EH (cell line): ENCODE measurements at places on chromosomes 13 and 19.

DNA sequence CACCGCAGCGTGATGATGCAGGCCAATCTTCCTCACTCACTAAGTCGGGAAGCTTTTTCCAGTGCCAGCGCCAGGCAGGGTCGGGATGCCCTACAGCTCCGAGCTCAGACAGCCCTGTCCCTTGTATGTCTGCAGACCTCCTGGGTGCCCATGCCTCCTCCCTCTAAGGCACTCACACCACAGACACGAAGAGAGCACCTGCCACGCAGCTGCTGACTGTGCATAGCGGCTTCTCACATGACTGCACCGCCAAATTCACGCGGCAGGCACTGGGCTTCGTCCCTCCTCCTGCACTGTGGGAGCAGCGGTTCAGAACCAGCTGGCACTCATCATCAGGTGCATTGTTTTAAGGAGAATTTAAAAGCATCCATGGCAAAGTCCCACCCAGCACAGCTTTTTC, 88.1 kb downstream of the SLC7A1 start:
- DNase-seq: no peak

- peak; percentile 59 for DNase-seq
Measured at GRCh38 chr13:97121894-97122293, 100.2 kb upstream of the MBNL2 start.

- DNase-seq: no peak
Measured at GRCh38 chr19:23384858-23385257, 10.4 kb downstream of the ZNF91 start.

- DNase-seq: peak; percentile 90
Measured at GRCh38 chr13:29595380-29596063, at the start of gene SLC7A1. SLC7A1 (minus strand) TSS chr13:29595688; CDS start chr13:29536188, 59,500 bp downstream.

GRCh38 chr13:28411831-28412353, 83.0 kb downstream of the FLT1 start:
- peak; percentile 50 for DNase-seq

DNA sequence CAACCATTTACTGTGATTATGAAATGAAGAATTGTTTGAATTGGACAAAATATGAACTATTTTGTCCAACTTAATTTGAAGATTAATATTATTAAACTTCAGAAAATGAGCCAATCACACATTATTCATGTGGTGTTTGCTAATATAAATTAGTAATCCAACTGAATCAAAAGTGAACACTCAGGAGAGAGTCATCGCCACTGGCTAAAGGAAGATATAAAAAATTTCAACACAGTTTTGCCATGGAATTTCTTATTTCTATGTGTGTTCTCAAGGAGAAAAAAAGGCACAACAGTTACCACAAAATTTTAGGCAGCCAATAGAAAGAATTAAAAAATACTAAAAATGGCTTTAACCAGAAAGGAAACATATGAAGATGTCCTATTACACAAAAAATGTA, 2683.8 kb downstream of the PCDH9 start:
- DNase-seq: no peak

DNA sequence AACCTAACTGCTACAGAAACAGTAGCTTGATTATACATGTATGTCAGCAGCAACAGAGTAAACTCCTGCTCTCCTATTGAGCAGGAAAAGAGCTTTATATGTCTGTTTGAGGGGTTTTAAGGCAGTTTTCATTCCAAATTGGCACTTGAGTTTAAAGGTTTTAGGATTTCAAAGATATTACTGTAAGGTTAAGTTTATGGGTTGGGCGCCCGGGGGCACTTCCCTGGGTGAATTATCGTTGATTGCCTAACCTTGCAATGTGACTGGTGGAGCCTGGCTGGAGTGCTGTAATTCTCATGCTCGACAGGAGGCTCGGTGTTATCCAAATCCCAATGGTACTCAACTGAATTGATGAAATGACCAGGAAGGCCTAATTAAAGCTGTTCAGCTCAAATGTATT, 1586.1 kb downstream of the OLFM4 start:
- DNase-seq: no peak

- no peak for DNase-seq
Measured at GRCh38 chr13:73544175-73544574, 485.4 kb downstream of the KLF5 start.

DNA sequence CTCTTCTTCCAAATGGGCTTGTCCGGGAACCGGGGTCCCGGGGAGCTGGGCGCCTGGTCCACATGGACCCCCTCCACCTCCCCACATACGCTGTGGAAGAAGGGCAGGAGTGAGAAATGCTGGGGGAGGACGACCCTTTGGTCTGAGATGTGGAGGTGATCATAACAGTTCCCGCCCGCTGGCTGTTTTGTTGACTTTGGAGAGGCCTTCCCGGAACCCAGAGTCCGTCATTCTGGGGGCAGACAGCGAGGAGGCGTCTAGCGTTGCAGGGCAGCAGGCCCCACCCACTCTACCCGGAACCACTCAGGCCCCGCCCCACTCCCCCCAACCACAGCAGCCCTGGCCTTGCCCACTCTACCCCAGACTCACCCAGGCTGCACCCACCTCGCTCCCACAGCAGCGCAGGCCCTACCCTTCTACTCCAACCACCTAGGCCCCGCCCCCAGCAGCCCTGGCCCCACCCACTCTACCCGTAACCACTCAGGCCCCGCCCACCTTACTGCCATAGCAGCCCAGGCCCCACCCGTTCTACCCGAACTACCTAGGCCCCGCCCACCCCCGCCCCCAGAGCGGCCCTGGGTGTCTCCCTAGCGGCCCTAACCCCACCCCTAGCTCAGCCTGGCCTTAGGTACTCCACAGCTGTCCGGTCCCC, 7.1 kb downstream of the GPR108 start:
- no peak for DNase-seq

- no peak for DNase-seq
Measured at GRCh38 chr19:55692681-55693081, 17.7 kb downstream of the EPN1 start.

- DNase-seq: no peak
Measured at GRCh38 chr19:39212375-39212742, 8.3 kb upstream of the SYCN start.

DNA sequence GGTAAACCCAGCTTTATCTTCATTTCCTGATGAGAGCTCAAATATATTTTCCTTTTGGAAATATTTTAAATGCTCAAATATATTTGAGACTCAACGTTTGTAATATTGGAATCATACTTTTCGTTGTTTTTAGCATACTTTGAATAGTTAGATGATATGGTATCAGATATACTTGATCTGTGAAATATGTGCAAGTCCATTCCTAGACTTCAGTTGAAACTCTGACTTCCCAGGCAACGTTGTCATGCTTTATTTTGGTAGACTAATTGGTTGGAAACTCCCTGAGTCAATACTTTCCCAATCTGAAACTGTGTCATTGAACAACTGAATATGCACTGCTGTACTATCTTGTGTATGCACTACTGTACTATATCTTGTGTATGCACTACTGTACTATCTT, 378.5 kb downstream of the MYO16 start:
- no peak for DNase-seq

DNA sequence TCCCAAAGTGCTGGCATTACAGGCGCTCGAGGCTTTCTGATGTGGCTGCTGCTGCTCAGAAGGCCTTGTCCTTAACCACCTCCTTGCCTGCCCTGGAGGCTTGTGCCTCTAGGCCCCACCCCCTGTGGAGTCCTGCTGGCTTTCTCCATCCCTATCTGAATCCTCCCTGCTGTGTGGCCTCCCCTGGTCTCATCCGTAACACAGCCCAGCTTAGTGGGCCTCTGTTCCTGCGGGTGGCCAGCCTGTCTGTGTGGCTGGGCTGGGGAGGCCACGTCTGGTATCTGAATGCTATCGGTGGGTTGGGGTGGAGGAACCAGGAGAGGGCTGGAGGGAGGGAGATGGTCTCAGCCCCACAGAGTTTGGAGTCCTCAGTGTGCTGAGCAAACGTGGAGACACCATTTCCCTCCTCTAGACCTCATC, 4.7 kb downstream of the RPL28 start:
- DNase-seq: peak; percentile 39

- no peak for DNase-seq
Measured at GRCh38 chr13:78596736-78597601, 6.4 kb downstream of the POU4F1 start.

DNA sequence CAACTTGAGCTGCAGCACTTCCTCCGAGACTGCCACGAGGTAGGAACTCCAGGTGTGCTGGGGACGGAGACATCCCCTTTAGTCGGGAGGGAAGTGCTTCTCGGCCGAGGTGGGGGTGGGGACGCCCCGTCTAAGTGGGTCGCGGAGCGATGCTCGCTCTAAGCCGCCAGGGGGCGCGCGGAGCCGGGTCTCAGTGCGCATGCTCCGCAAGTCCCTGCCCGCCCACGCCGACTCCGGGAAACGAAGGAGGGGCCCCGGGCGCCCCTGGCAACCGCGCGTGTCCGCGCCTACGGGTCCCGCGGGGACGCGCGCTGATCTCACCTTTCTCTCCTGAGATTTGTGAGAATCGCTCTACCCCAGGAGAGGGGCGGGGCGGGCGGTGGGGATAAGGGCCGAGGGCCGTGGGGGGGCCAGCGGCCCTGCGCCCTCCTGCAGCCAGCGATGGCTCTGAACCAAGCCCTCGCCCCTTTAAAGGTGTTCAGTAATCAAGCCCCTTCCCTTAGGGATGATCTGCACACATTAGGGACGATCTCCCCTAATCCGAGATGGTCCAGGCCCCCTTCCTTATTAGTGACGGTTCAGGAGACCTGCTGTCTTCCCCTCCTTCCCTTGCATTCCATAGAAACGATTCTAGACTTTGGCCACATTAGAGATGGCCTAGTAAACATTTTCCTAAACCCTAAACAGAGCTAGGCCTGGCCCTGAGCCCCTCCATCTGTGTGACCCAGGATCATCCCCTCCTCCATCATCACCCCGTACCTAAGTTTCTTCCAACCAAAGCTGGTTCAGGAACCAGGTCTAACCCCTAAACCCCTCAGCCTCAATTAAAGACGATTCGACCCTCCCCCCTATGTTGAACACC, 47.3 kb upstream of the SHKBP1 start:
- DNase-seq: peak; percentile 71

- DNase-seq: no peak
Measured at GRCh38 chr13:73981595-73981994, 152.6 kb downstream of the KLF12 start.

DNA sequence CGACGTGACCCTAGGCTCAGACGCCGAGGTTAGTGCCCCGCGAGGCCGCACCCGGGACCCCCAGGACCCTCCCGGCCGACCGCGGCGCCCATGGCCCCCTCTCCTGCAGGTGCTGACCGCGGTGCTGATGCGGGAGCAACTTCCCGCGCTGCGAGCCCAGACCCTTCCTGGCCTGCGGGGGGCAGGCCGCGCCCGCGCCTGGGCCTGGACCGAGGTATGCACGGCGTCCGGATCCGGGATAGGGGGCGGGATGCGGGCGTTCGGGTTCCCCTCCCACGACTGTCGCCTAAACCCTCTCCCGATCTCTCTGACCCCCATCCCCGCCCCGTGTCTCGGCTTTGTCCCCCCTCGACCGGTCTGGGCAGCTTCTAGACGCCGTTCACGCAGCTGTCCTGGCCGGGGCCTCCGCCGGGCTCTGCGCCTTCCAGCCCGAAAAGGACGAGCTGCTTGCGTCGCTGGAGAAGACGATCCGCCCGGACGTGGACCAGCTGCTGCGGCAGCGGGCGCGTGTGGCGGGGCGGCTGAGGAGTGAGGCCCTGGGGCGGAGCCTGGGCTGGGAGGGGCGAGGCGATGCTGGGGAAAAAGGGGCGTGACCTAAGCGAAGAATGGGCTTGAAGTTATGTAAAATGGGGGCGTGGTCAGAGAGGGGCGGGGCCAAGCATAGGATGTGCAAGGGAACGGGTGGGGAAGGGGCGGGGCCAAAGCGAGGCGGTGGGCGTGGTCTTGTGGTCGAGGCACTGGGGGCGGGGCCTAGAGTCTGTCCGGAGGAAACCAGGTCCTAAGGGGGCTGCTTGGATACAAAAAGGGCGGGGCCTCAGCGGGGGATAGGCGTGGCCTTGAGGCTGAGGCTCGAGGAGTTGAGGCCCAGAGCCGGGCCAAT, 16.0 kb upstream of the COLGALT1 start:
- peak; percentile 97 for DNase-seq

DNA sequence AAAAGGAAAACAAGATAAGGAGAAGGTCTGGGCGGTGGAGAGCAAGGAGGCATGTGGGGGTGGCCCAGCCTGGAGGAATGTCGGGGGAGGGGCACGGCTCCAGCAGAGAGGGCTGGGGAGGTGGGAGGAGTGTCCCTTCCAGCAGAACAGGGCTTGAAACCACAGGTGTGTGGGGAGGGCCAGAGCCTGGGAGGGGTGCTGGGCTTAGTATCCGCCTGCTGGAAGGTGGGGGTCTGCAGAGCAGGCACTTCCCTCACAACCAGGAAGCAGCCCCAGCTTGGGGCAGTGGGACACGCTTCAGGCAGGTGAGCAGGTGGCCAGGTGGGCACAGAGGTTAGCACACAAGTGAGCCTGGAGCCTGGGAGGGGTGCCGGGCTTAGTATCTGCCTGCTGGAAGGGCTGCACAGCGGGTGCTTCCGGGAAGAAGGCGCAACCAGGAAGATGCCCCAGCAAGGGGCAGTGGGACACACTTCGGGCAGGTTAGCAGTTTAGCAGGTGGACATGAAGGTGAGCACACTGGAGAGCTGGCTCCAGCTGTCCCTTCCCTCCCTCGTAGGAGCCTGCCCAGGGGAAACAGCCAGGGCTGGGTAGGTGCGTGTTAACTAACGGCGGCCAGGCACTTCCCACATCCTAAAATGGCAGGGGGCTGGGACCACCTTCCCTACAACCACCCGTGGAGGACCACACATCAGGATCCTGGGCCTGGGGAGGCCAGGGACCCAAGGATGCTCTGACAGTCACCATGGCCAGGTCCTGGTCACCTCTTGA, 3.0 kb downstream of the GAS6 start:
- no peak for DNase-seq

- DNase-seq: peak; percentile 48
Measured at GRCh38 chr19:10019246-10019645, 6.0 kb downstream of the RDH8 start.

GRCh38 chr13:63983366-63983765, 2567.7 kb upstream of the PCDH20 start:
- DNase-seq: no peak

DNA sequence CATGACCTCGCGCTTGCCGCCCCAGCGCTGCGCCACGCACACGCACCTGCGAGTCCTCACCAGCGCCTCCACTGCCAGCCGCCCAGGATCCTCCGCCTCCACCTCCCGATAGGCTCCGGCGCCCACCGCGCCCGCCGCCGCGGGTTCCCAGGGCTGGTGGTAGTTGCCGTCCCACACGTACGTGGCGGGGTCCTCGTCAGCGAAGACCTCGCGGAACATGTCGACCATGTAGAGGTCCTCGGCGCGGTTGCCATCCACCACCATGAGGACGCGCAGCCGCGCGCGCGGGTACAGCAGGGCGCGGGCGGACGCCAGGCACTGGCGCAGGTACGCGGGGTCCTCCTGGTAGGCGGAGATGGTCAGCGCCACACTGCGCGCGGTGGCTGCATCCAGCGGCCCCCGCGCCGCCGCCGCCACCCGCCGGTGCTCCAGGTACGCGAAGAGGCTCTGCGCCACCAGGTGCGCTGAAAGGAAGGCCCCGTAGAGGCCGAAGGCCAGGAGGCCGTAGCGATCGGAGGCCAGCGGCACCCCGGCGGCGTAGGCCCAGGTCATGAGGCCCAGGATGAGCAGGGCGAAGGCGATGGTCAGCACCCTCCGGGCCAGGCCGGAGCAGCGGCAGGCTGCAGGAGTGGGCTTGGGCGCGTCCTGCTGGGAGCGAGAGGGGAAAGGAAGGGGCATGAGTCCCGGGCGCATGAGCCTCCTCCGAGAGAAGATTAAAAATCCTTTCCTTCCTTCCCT, 4.4 kb downstream of the HAS1 start:
- no peak for DNase-seq
